Right lobe of liver (tissue), 6 donors: ENCODE measurements at places on chromosomes 13 and 19.

- no peak for DNase-seq
Measured at GRCh38 chr13:86193281-86193680, 394.1 kb upstream of the SLITRK6 start.

GRCh38 chr13:24265453-24265852 is 43.9 kb upstream of the C1QTNF9 start:
- no peak for DNase-seq

DNA sequence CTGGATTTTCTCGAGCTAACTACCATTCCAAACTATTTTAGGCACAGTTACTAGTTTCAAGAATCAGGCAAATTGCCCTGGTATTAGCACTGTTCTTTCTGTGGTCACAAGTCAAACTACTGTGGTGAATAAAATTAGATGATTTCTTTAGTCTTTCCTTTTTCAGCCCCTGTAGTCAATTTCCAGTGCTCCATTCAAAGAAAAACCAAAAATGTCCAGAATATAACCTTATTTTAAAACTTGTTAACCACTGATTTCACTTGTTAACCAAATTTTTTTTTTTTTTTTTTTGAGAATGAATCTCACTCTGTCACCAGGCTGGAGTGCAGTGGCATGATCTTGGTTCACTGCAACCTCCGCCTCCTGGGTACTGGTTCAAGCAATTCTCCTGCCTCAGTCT is 50.6 kb upstream of the USPL1 start:
- DNase-seq = no peak

GRCh38 chr13:107512551-107512950 is 702.8 kb downstream of the LIG4 start:
- no peak for DNase-seq

GRCh38 chr19:7870571-7871436 is 3.4 kb downstream of the PRR36 start:
- DNase-seq = no peak

- DNase-seq = no peak
Measured at GRCh38 chr19:51091895-51092873, 9.5 kb upstream of the KLK14 start.

DNA sequence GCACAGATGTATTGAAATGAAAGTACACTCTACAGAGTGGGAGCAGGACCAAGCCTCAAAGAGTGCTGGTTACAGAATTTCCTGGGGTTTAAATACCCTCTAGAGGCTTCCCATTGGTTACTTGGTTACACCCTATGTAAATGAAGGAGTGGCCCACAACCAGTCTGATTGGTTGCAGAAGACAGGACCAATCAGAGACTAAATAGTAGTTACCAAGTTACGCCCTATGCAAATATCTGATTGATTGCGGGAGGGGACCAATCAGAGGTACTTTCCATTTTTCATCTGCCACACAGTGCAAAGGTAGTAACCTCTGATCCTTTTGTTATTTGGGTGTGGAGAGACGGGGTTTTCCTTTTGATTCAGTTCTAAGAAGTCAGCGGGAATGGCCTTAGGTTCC is 5.5 kb upstream of the ZFP82 start:
- DNase-seq = no peak

GRCh38 chr19:27679905-27680304 is 1533.0 kb downstream of the UQCRFS1 start:
- DNase-seq = no peak

GRCh38 chr19:40547836-40548235 is 28.8 kb upstream of the SHKBP1 start:
- DNase-seq = no peak

DNA sequence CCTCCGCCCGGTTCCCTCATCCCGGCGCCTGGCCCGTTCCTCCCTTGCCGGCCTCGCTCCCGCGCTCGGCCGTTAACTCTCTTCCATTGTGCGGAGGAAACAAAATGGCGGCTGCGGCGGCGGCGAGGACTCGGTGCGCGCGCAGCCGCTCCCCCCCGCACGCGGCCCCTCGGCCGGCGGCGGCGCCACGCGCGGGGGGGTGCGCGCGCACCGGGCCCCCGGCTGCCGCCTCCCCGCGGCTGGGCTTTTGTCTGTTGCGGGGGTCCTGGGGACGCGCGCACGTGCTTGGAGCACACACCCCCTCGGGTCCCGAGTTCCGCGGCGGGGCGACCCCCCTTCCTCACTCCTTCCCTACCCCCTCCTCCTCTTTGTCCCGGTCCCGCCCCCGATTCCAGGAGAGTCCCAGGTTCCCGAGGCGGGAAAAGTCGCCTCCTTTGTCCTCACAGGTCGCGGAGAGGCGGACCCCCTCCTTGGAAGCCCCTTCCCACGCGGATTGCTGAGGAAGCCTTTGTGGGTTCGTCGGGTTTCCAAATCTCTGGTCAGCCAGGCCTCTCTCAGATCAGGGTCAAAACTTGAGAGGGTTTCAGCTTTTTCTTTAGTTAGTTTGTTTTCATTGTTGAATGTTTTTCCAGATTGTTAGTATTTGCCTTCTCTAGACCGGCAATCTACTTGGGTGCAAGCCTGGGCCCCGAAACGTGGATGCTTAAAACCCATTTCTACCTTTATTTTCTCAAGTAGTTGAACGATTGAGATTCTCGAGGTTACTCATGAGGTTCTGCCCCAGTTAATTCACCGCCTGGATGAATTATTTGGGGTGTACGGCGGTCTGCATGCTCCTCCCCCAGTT is 687 bp downstream of the ILF3 start:
- DNase-seq = peak; percentile 66

- DNase-seq = no peak
Measured at GRCh38 chr13:28457521-28457920, 37.4 kb downstream of the FLT1 start.

GRCh38 chr13:80010846-80011245 is 330.1 kb downstream of the SPRY2 start:
- DNase-seq = no peak

DNA sequence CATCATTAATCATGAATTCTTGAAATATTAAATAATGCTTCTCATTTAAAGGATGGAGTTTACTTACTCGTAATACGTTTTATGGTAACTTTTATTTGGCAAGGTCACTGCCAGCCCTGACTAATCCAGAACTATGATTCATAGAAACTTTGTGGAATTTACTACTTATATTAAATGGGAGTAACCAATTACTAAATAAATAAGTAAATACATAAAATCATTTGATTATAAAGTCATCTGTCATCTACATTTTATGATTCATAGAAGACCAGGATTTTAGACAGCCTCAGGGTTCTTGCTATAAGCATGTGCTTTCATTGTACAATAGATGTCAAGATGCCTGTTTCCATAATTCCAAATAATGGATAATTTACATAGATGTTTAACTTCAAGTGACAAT is 611.1 kb downstream of the TBC1D4 start:
- no peak for DNase-seq
